ENCODE measurements at places on chromosomes 7 and 10. TPM values are rescaled to one million over a fixed set of nuclear protein-coding genes. Genes with fewer than 3 reads are reported as not detected.

The MMD2 gene
- polyA plus RNA-seq: not detected

The CDHR1 gene
- polyA plus RNA-seq: 0.10 TPM

The NOS3 gene
- polyA plus RNA-seq: 9.3 TPM

The INTS1 gene
- 45.8 TPM for polyA plus RNA-seq
